SW480 (cell line): ENCODE measurements at places on chromosomes 7 and 10.

DNA sequence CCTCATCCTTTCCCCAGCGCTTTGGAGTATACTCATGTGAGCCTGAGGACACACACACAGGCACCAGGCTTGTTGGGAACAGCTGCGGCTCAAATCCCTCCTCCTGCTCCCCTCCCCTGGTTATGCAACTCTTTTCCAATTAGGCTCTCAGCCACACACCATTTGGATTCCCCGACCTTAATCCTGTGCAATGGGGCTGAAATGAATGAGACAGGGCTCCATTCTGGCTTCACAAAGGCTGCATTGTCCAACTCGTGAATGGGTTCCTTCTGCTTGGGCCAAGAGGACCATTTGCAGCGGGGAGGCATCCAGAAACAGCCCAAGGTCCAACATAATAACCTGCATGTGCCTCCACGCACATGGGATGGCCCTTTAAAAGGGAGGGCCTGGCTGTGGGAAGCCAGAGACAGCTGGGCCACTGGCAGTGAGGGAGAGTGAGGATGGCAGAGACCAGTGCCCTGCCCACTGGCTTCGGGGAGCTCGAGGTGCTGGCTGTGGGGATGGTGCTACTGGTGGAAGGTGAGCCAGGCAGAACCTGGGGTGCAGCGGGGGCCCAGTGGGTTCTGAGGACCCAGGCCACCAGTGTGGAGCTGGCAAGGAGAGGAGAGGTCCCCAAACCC lies at the start of gene RGR:
Gene RGR, plus strand, starts transcription at position 403 of the 620 bp plus-strand sequence. Its CDS starts 38 bp downstream, at position 441.
- DNase-seq = peak; percentile 53

DNA sequence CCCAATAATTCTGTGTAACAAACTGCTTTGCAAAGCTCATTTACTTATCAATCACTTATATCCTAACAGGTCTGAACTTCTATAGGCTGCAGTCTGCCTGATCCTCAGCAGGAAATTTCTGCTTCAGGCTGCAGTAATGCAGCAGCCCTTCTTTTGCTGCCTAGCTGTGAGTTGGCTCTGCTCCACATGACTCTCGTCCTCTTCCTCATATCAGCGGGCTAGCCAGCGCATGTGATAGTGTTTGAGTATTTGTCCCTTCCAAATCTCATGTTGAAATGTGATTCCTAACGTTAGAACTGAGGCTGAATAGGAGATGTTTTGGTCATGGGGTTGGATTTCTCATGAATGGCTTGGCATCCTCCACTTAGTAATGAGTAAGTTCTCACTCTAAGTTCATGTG lies 387.8 kb downstream of the SEMA3D start:
- no peak for DNase-seq

DNA sequence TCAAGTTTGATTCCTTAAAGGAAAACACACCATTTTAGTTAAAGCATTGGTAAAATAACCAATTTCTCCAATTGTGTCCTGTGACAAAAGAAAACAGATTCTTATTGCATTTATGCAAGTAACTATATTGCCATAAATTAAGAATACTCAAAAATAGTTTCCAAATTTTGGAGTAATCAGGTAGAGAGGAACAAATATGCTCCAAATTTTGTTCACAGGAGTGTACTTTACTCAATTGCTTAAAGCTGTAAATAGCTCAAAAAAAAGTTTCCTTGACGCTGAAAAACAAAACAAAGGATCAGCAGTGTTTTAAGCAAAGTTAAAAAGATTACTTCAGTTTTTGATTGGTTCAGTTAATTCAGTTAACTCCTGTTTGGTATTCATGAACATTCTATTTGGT lies 52.2 kb upstream of the INHBA start:
- DNase-seq = no peak

GRCh38 chr7:16071246-16071857 lies 350.0 kb downstream of the CRPPA start:
- DNase-seq = peak; percentile 72

GRCh38 chr10:43317422-43317821 lies 50.6 kb upstream of the RASGEF1A start:
- no peak for DNase-seq

GRCh38 chr10:47406870-47407691 lies 23.0 kb upstream of the ZNF488 start:
- peak; percentile 98 for DNase-seq

DNA sequence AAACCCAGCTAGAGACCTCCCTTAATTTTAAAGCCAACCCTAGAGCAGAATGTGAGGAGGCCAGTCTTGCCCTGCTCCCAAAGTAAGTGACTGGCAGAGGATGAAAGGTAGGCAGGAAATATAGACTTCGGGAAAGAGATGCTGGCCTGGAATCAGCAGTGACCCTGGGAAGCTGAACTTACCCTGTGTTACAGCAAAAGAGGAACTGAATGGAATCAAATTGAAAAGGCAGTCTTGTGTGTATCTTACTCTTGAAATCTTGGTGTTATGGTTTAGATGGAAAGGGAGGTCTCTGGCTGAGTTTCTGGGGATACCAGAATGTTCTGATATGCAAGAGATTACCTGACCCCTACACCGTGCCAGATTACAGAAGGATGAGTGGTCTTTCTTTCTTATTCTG lies 7.9 kb upstream of the CFAP43 start:
- DNase-seq = no peak

- no peak for DNase-seq
Observed at GRCh38 chr10:132549371-132549770, 11.8 kb downstream of the INPP5A start.

GRCh38 chr10:70537398-70538194 lies 59.0 kb downstream of the PALD1 start:
- no peak for DNase-seq

GRCh38 chr7:101936611-101937231 lies 119.3 kb downstream of the CUX1 start:
- DNase-seq = no peak
